Stimulated activated CD4-positive, alpha-beta T cell treated with anti-CD3 and anti-CD28 coated beads, TNF-alpha, amount 100 ng/mL, for 4 hours (primary cell): ENCODE measurements at places on chromosomes 2 and 18.

GRCh38 chr2:164009756-164010337 lies 274.0 kb upstream of the FIGN start:
- no peak for DNase-seq

- DNase-seq = no peak
These were observed 567.1 kb upstream of the POU3F3 start for GRCh38 chr2:104286841-104287240.

- no peak for DNase-seq
These were observed 38.4 kb downstream of the EPAS1 start for GRCh38 chr2:46335391-46336282.

- DNase-seq = no peak
These were observed 52.3 kb downstream of the PARD6G start for GRCh38 chr18:80194874-80195570.

GRCh38 chr2:18047896-18048657 lies 169.6 kb downstream of the KCNS3 start:
- no peak for DNase-seq

DNA sequence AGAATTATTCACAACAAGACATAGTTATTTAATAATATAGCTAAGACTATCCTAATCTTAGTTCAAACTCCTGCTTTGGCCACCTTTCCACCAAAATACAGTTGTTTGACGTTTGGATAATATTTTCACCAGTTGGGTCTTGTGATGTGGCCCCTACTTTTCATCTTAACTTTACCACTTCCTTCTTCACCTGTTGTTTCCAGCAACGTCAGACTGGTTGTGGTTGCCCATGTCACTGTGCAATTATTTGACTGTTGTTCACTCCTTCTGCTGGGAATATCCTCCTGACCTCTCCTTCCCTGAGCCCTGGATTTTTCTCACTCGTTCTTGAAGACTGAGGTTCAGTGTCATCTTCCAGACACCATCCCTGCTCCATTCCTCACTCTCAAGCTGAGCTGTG lies 132.2 kb upstream of the RASGRP3 start:
- no peak for DNase-seq
